Iris pigment epithelial cell (primary cell): ENCODE measurements at places on chromosomes 3 and 15.

GRCh38 chr3:172546628-172547214 lies 23.5 kb upstream of the TNFSF10 start:
- no peak for DNase-seq

DNA sequence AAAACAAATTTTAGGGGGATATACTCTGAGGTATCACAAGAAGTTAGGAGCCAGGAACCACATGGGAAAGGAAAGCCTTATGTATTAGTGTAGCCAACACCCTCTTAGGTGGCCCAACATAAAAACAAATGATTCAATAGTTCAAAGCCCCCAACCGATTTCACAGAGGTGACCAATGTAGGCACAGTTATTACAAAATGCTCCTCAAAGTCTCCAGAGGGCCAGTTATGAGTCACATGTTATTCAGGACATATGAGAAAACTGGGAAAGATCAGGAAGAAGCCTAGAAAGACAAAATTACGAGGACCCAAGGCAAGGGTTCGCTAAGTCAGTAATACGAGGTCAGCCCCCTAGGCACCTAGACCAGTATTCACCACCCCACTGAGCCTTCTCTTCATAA lies 29.9 kb upstream of the FBN1 start:
- DNase-seq: no peak

DNA sequence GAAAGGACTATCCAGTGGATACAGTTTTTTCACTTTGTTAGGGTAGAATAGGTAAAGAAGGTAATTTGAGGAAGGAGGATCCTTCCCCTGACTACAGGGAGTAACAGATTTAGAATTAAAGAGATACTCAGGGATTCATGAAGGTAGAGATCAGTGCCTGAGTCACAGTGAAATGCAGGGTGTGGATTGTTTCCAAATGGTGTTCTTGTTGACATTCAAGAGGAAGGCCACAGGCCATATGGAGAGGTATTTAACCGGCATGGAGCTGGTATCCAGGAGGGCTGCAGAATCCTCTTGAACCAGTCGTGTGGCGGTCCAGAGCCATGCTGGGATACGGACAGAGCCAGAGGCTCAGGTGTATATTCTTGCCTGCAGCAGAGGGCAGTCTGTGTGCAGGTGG lies 28.2 kb downstream of the GYG1 start:
- DNase-seq: peak; percentile 49

DNA sequence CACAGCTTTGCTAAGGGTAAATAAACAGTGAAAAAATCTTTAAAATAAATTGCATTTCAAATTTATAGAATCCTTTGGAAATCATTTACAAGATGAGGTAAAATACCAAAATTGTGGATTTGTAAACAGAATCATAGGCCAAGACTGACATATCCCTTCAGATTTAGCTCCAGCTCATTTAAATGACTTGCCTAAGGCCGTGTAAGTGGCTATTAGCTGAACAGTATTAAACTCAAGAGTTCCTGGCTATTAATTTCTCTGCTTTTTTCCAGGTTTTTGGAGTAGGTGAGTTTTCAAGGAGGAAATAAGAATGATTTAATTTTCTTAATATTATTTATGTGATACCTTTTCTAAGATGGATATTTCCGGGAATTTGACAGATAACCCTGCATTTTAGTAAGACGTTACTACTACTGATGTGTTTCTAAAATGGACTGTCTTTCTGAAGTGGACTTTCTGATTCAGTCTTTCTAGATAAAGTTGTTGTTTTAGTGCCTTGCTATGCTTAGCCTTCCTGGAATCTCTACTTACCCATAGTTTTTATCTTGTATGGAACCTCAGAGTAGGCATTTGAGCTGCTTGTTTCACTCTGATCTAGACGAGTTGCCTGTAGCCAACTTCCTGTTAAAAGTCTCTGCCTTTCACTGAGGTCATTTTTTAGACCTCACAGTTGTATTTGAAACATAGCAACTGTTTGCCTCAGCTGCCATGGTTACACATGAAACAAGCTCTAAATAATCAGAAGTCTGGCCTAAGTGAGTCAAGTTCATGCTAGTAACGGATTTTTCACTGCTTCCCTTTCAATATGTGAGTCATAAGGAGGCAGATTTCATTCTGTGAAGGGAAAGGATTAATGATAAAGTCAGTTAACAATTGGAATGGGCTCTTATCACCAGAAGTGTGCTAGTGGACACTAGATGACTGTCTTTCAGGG lies 127.0 kb downstream of the KLHL25 start:
- DNase-seq: peak; percentile 99

GRCh38 chr3:52222319-52223221 lies 2.9 kb downstream of the TLR9 start:
- DNase-seq: no peak

DNA sequence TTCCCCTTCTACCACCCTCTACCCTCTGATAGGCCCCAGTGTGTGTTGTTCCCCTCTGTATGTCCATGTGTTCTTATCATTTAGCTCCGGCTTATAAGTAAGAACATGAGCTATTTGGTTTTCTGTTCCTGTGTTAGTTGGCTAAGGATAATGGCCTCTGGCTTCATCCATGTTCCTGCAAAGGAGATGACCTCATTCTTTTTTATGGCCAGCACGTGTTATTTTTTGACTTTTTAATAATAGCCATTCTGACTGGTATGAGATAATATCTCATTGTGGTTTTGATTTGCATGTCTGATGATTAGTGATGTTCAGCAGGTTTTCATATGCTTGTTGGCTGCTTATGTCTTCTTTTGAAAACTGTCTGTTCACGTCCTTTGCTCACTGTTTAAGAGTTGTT lies 63.1 kb upstream of the NPHP3 start:
- no peak for DNase-seq
